Stimulated activated CD8-positive, alpha-beta memory T cell treated with anti-CD3 and anti-CD28 coated beads, Interleukin-15, amount 100 ng/mL, for 1 hour (primary cell): ENCODE measurements at places on chromosomes 6 and 20.

DNA sequence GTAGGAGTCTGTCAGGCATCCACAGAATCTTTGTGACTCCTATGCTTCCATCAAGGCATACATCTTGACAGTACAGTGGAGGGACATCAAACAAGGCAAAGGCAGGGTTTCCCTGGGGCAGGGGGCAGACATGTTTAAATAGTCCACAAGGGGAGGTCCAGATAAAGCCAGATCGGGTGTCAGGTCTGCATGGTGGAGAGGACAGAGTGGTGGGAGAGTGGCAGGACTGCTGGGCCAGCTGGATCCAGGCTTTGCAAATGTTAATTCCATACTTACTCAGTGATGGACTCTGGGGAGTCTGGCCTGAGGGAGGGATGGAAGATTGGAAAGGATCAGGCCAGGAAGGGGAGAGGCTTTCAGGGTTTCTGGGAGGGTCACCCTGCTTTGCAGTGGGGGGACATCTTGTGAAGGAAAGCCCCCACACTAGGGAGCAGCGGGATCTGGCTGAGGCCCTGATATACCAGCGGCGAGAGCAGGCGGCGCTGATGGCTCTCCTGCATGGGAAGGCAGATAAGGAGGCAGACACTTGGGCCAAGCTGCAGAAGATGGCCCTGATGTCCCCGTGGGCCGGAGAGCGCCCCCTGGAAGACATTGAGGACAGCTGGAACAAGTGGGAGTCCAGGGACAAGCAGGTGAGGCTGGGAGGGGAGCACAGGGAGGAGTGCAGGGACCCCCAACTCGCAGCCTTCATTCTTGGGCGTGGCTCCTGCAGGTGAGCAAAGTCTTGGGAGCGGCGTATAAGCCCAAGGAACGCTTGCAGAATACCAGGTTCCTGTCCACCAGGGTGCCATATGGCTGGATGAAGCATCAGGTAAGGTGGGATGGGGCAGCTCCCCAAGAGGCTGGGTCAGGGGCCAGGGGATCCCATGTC, 44.6 kb downstream of the SUN5 start:
- no peak for DNase-seq

DNA sequence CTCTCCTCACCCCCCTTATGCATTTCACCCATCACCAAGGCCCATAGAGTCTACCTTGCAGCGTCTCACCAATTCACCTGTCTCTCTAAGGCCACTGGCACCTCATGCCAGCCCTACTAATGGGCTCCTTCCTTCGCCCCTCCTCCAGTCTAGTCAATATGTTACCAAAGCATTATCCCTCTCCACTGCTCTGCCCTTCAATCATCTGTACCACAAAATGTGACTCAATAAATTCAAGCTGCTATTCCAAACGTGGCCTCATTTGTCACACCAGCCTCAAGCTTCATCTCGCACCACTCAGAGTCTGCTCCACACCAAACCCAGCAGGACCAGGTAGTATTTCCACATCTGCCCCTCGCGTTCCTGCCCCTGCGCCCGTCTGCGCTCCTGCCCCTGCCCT, 21.8 kb upstream of the RPS6KA2 start:
- DNase-seq, result no peak

GRCh38 chr20:7722564-7722963, 217.7 kb downstream of the HAO1 start:
- DNase-seq, result no peak

DNA sequence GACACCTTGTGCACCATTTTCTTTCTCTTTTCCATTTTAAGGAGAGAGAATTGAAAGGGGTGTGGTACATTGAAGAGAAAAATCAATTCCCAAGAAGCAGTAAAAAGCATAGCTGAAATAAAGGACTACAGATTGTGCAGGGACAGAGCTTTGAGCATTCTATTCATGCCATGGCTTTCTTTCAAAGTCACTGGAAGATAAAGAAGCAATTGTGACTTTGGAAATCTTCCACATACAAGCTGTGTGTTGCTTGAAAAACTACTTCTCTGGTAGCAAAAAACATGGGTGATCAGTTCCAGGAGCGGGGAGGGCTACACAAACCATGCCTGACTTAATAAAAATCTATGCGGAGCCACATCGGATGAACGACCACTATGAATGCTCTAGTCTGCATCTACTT, 230.2 kb upstream of the THEMIS start:
- no peak for DNase-seq

DNA sequence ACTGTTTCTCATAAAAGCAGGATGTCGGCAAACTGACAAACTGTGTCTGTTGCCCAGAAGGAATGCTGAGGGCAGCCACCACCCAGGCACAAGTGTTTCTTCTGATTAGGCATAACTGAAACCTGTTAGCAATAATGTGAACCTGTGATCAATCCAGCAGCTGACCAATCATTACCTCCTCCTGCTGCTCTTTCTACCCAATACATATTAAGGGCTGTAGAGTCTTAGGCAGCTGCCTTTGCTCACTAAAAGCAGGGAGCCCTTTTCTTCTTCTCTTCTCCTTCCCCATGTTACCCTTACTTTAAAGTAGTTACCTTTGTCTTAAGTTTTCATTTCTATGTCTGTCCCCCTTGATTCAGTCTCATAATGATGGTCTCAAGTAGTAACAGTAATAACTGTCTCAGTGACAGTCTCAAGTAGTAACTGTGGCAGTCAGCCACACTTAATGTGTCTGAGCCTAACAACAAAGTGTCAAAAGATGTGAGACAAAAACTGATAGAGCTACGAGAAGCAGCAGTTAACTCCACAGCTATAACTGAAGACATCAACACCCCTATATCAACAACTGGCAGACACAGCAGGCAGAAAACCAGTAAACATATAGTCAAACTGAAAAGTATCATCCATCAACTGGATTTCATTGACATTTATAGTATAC, 37.0 kb downstream of the RANBP9 start:
- no peak for DNase-seq

GRCh38 chr6:100475554-100476320, 11.0 kb upstream of the SIM1 start:
- no peak for DNase-seq

DNA sequence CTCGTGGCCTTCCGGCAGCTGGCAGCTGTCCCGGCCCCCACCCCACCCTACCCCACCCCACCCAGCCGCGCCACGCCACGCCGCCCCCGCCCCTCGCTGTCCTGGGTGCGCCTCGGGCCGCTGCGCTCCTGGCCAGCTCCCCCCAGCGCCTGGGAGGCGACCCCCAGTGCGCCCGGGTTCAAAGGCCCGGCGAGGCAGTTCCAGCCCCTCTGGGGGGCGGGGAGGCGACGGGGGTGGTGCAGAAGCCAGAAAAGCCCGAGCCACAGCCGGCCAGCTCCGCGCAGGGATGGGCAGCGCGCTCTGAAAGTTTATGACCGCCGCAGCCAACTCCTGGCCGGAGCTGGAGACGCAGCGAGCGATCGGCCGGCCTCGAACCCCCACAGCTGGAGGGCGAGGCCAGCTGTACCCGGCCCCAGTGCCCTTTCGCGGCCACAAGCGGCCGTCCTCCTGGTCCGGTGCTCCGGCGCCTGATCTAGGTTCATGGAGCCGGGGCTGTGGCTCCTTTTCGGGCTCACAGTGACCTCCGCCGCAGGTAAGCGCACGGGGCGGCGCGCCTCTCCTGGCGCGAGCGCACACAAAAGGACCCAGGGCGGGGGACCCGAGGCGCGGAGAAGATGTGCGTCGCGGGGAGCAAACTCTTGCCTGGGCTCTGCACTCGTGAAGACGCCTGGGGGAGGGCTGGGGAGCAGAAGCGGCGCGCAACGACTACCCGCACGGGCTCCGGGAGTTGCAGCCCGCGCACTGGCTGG, at the start of gene EDN3:
TSS of gene EDN3 (plus strand) at position 279 of the 749 bp plus-strand sequence. CDS start at position 481, 202 bp downstream.
- no peak for DNase-seq

- DNase-seq, result no peak
Observed at GRCh38 chr20:44910690-44911262, 916 bp downstream of the PABPC1L start.

DNA sequence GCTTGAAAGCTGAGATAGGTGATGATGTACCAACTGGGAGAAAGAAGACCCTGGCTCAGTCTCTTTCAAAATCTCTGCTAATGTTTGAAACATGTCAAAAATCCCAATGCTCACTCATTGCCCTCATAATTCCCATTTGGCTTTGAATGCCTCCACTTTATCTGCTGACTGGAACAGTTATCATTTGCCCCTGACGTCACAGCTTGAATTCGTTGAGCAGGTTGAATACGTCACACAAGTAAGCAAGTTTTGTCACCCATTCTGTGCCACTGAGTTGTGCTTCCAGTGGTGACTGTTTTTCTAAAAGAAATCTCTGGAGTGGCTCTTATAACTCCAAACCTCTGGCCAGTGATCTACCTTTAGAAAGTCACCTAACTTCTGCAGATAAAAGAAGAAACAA, 991.4 kb downstream of the EYS start:
- no peak for DNase-seq

DNA sequence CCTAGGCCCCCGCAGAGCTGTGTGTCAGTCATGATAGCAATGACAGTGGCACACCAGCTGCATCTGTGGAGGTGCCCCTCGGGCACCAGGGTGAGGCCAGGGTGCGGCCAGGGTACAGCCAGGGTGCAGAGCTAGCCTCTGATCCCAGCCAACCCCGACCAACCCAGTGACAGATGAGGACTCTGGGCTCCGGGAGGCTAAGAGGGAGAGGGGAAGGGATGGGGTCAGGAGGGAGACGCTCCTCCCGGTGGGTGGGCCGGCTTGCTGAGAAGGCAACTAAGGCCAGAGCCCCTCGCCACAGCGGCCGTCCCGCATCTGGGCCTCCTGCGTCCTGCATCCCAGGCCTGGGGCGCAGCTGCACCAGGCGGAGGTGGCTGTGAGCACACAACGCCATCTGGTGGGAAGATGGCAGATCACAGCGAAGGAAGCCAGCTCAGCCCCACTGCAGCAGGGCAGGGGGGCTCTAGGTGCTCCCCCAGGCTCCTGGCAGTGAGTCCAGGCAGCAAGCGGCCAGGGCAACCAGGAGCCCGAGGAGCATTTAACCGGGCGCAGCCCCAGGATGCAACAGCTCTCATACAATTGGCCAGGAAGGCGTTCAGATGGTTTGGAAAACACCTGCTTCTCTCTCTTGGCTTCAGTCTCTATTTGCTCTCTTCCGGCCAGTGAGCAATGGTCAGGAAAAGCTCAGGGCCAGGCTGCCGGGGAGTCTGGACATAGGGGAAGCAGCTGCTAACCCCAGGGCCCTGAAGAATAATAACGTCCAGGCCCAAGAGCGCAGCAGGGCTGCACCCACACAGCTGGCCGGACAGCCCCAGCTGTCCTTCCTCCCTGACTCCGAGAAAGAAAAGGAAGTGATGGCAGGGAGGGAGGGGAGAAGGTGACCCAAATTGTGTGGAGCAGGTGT, 169.4 kb downstream of the TAF4 start:
- no peak for DNase-seq

DNA sequence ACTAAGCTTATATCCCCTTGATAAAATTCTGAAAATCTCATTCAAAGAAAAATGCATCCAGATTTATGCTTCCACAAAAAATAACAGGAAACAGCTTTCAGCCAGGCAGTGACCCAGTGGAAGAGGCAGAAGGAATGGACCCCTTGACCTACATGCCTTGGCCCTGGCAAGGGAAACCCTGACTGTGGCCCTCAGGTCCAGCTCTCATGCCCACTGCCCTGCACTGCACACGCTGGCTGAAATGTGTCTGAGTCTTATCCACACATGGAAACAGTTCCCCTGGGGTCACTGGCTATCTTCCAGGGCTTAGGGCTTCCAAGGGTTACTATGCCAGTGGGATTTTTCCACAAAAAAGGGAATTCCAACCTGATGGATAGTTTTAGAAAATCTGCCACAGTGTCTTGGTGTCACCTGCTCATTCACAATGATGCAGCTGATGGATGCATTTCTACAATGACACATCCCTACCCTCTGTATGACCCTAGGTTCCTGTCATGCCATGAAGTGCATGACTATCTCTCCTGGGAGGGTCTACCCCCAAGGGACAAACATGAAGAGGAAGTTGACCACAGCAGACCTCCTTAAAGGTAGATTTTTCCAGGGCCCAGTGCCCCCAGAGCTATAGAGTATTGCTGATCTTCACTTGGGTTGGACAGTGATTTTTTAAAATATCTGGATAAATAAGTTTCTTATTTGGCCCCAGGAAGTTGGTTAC, 121.9 kb upstream of the CD93 start:
- no peak for DNase-seq

DNA sequence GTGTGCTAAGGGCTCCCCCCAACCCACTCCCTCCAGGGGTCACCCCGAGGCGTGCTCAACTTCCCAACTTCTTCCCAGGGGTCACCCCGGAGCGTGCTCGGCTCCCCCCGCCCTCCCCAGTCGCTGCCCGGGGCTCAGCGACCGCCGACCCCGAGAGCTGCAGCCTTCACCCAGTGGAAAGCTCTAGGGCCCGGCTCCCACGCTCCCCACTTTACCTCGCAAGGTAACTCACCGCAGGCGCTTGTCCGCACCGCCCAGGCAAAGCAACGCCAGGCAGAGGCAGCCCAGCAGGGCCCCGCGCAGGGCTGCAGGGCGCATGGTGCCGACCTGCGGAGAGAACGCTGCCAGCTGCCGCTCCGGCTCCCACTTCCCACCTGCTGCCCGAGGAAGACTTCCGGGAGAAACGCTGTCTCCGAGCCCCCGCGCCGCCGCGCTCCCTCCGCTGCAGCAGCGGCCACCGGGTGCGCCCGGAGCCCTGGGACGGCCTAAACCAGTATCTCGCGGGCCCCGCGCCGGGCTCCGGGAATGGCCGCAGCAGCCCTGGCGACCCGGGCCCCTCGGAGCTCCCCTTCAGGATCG, 396 bp downstream of the RNASET2 start:
- no peak for DNase-seq

GRCh38 chr20:22717466-22717865, 133.1 kb upstream of the FOXA2 start:
- no peak for DNase-seq

- DNase-seq, result no peak
Observed at GRCh38 chr6:155378276-155378675, 64.0 kb upstream of the TFB1M start.

DNA sequence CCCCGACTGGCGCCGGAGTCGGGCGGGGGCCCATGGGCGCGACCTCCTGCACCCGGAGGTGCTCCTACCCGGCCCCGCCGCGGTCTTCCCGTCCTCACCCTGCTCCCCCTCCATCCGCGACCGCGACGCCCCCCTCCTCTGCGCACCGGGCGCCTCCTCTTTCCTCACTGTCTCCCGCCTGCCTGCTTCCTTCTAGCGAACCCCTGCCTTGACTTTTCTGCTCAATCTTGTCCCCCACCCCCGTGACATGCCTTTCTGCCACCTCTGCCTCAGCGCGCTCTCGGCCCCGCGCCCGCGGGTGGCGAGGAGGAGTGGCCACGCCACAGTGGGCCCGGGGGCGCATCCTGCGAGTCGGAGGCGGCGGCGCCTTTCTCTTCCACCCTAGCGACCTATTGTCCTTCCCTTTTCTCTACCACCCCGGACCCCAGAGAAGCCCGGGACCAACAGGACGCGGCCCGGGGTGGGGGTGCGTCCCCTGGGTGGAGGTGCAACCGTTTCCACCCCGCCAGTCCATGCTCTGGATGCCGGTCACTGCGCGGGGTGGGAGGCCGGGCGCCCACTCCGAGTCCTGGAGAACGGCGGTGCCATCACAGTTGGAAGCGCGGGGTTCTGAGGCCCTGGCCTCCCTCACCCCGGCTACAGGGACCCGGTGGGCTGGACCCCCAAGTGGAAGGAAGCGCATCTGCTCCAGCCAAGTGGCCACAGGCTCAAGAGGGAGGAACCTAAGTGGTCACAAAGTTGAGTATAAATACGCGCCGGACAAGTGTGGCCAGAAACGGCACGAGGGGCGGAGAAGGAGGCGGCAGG, 2.0 kb downstream of the PDE10A start:
- DNase-seq, result no peak

- no peak for DNase-seq
Observed at GRCh38 chr6:156648616-156649015, 128.6 kb upstream of the ARID1B start.
